ENCODE measurements at places on chromosomes 13 and 19.

DNA sequence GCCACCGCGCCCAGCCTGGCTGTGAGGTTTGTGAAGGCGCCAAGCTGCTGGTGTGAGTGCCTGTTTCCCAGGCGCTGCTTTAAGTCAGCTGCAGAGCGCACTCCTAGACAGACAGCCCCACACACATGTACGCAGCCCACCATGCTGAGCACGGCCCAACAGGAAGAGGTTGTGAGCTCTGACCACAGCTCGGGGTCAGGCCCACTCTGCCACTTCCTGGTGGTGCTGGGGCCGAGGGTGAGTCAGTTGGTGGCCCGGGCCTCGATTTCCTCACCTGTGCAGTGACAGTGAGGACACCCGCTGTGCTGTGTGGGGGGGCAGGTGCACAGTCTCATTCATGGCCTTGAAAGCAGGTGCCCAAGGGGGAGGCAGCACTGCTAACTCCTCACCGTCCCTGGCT, 106.7 kb downstream of the KDM4B start:
- no peak for DNase-seq

DNA sequence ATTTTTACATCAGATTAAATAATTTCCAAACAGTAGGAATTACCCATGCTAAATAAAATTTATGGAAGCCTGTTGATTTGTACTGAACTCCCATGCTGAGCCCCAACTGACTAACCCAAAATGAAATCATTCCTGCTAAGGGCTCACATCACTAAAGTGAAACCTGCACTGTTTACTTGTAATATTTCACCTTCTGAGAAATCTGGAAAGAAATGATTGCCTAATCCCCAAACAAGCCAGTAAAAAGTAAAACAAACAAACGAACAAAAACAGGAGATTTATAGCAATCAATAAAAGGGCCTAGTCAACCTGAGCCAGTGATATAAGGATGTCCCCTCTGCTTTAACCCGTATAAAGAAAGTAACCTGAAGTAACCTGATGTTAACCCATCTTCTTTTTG, 1599.8 kb downstream of the OLFM4 start:
- DNase-seq, result no peak

DNA sequence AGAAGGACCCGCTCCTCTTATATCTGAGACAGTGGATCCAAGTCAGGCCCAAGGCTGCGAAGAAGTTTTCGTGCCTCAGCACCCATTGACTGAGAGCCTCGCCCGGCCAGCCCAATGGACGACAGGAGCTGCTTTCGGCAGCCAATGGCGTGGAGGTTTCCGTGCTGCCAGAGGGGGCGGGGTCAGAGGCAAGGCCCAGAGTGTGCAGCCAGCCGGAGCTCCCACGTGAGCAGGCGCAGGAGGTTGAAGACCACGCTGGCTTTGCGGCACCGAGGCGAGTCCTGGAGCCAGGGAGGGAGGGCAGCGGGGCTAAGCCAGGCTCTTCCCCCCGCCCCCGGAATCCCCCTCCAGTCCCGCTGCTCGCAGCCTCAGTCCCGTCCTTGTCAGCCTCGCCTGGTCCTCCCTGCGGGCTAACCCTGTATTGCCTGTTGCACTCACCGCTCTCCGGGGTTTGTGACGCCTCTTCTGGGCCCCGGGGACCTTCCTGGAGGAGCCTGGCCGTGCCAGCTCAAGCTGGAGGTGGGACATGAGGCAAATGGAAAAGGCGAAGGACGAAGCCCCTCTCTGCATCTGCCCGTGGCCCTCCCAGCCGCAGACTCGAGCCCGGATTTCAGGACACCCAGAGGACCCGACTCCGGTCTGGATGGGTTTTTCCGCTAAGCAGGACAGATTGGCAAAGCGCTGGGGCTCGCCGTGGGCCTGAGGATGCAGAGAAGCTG, 1.5 kb downstream of the IFNL4 start:
- no peak for DNase-seq

GRCh38 chr13:71320452-71320851, 546.6 kb downstream of the DACH1 start:
- no peak for DNase-seq

- DNase-seq, result no peak
Measured at GRCh38 chr19:31364963-31365362, 15.7 kb upstream of the TSHZ3 start.

- DNase-seq, result no peak
Measured at GRCh38 chr19:45668342-45668871, 386 bp downstream of the GIPR start.

- no peak for DNase-seq
Measured at GRCh38 chr19:19459707-19460251, 54.3 kb downstream of the GATAD2A start.

DNA sequence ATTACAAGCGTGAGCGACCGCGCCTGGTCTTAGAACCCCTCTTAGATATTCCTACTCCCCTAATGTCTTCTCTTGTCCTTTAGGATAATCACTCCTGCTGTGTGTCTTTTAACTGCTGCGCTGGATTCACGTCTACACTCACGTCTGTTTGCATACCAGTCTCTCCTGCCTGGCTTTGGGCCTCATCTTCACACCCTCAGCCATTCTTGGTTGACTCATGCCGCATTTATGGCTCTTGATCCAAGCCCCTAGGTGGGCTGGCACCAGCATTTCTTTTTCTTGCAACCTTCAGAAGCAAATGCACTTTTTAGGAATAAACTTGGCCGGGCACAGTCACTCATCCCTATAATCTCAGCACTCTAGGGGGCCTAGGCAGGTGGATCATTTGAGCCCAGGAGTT, 22.7 kb downstream of the MYO9B start:
- no peak for DNase-seq

DNA sequence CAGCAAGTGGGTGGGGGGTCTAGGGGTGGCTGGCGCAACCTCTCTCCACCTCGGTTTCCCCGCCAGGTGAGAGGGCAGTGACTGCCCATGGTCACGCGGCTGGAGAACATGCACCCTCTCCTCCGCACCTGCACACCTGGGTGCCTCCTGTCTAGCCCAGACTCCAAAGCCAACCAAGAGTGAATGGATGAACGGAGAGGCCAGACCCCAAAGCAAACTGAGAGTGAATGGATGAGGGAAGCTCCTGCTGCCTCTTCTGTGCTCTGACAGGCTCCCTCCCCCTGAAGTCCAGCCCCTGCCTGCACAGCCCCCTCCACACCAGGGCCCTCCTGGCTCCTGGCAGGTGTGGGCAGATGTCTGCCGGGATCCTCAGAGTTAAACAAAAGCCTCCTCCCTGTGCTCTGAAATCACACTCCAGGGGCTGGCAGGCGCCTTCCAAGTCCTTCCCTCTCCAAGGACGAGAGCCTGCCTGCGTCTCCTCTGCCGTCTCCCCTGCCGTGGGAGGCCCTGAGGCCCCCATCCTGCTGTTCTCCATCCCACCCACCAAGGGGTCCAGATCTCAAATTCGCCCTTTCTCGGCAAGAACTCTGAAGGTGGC, 2.2 kb downstream of the SBNO2 start:
- DNase-seq, result no peak

GRCh38 chr13:23995283-23996073, 98.2 kb upstream of the C1QTNF9B start:
- DNase-seq, result no peak

DNA sequence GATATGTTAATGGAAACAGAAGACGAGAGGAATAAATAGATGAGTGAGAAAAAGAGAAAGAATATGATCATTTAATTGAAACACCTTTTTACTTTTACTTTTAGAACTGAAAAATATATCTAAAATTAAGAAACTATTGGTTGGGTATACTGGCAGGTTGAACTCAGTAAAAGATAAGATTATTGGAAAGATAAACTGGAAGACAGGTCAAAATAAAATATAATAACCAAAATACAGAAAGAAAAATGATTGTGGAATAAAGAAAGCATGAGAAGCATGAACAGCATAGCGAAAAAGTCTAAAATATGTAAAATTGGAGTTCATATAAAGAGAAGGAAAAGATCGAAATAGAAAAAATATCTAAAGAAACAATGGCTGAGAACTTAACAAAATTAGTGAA, 242.2 kb upstream of the MIR17HG start:
- no peak for DNase-seq

- no peak for DNase-seq
Measured at GRCh38 chr13:114108894-114109293, 23.5 kb downstream of the RASA3 start.

GRCh38 chr13:71858647-71859046, 8.4 kb downstream of the DACH1 start:
- no peak for DNase-seq

DNA sequence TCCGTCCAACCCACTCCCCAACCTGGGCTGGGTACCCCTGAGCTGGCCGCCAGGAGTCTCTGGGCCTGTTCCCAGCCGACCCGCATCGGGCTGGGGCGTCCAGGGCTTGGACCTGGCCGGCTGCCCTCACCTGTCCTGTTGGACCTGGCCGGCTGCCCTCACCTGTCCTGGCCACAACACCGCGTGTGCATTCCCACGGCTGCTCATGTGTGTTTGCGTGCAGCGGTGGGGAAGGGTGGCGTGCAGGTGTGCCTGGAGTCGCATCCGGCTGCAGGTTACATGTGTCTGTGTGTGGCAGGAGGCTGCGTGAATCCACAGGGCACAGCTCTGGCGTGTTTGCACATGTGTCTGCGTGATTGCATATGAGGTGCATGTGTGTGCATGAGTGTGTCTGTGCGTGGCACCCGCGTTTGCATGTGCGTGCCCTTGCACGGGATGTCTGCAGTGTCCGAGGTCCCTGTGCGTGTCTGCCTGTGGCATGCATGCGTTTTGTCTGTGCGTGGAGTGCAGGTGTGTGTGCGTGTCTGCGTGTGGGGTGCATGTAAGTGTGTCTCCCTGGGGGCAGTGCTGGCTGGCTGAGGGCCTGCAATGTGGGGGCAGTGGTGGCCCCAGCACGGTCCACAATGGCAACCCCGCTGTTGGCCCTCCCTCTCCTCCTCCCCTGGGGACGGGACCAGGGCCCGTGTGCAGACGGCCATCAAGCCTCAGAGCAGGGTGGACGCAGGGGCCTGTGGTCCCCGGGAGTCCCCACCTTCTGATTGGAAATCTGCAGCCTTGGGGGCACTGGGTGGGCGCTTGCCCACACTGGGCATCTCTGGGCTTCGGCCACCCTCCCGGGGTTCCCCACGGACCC, 3.4 kb downstream of the EFNA2 start:
- DNase-seq, result no peak

DNA sequence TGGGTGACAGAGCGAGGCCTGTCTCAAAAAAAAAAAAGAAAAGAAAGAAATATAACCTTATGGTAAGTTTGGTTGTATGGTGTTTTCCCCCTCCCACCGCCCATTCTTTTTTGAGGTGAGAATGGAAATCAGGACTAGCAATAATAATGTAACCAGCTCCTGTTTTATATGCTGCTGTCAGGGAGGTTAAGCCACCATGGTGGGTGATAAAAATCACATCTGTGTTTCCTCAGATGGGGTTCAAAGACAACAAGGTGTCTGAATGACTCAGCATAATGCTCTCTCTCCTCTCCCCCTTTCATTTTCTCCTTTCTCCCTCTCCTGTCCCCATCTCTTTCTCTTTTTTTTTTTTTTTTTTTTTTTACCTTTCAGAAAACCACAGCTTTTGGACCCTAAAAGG, 28.3 kb upstream of the GARRE1 start:
- no peak for DNase-seq

DNA sequence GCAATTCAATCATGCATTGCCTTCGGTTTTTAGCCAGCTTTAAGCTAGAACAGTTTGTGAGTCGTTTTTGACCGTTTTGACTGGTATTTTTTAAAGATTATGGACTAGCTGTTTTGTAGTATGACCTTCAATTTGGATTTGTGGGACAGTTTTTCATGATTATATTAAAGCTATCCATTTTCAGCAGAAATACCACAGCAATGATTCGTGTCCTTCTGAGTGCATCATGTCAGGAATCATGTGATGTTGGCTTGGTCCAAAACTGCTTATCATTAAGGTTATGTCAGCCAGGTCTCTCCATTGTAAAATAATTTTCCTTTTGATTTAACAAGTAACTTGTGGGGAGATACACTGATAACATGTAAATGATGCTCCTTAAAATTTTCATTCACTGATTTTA, 229.0 kb downstream of the POSTN start:
- no peak for DNase-seq
